M059J (cell line): ENCODE measurements at places on chromosomes 3 and 15. TPM values are rescaled to one million over a fixed set of nuclear protein-coding genes. Genes with fewer than 3 reads are reported as not detected.

DNA sequence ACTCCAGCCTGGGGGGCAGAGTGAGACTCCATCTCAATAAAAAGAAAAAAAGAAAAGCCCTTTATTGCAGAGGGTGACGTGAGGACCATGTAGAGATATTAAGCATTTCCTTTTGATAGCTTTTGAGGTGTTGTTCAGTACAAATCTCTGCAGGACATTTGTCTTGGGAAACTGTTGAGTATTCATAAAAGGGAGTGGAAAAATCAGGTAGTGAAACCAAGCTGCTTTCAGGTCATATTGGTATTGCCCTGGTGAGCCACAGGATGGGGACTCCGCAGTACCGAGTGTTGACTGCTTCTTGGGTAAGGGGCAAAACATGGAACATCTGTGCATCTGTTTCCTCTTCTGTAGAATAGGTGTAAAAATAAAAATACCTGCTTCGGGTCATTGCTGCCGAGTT is 9.9 kb downstream of the ITPR1 start:
- no peak for DNase-seq

DNA sequence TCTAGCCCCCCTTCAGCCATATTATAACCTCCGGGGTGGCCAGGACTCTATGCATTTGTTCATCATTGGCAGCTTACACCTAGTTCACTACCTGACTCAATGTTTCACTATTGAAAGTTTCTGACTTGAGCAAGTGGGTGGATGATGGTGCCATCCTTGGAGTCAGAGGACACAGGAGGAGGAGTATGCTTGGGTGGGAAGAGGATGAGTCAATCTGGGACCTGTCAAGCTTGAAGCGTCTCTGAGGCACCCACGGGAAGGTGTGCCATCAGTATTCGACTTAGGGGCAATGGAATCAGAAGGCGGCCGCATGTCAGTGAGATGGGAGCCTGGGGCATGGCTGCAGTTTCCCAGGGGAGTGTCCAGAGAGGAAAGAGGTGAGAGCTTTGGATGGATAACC is 133.3 kb downstream of the EPHB1 start:
- DNase-seq = no peak

SOX2 gene
- 1.6 and 2.0 TPM in 2 replicates for total RNA-seq

- DNase-seq = no peak
These were observed 71.5 kb downstream of the IGF2BP2 start for GRCh38 chr3:185753354-185753753.

DNA sequence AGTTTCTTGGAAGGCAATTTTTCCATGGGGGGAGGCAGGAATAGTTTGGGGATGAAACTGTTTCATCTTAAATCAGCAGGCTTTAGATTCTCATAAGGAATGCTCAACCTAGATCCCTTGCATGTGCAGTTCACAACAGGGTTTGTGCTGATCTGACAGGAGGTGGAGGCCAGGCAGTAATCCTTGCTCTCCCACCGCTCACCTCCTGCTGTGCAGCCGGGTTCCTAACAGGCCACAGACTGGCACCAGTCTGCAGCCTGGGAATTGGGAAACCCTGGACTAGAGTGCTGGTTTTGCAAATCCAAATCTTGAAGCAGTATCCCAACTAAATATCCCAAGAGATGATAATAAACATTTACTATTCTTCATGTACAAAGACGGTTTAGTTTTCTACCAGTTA is 256.3 kb upstream of the TMCO5A start:
- no peak for DNase-seq

DNA sequence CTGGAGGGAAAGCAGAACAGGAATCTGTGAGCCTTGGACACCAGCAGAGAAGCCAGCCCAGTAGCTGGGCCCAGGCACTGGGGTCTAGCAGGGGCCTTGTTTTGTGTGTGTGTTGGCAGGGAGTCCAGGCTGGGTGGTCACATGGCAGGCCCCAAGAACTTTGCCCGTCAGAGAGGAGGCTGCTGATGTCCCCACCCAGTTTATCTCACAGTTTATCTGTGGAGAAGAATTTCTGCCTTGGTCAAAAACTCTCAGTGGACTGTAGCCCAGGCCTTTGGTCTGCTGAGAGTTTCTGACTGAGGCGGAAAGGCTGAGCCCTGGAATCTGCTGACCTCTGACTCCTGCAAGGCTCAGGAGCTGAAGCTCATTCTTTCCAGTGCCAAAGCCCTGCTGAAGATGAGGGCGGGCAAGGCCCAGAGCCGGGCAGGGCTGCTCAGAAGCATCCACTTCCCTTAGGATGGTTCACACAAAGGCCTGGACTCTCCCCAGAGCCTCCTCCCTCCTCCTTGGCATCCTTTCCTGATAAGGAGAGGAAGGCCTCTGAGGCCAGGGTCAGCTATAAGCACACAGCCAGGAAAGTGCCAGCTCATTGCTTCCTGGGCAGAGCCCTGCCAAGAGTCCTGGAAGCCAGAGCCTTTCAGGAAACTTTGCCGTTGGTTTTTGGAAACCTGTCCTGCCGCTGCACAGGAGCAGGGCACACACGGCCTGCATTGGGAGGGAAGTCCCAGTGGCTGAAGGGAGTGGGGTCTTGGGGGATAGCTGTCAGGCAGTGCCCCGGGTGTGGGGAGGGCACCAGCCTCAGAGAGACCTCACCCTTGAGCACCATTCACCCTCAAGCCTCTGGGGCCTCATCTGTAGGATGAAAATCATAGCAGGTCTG is 37.2 kb upstream of the SLCO2A1 start:
- peak; percentile 61 for DNase-seq

GRCh38 chr3:142963234-142963515 is 299 bp downstream of the PAQR9 start:
- peak; percentile 8 for DNase-seq

FAM227B gene
- total RNA-seq = 6.5 and 9.3 TPM in 2 replicates

DNA sequence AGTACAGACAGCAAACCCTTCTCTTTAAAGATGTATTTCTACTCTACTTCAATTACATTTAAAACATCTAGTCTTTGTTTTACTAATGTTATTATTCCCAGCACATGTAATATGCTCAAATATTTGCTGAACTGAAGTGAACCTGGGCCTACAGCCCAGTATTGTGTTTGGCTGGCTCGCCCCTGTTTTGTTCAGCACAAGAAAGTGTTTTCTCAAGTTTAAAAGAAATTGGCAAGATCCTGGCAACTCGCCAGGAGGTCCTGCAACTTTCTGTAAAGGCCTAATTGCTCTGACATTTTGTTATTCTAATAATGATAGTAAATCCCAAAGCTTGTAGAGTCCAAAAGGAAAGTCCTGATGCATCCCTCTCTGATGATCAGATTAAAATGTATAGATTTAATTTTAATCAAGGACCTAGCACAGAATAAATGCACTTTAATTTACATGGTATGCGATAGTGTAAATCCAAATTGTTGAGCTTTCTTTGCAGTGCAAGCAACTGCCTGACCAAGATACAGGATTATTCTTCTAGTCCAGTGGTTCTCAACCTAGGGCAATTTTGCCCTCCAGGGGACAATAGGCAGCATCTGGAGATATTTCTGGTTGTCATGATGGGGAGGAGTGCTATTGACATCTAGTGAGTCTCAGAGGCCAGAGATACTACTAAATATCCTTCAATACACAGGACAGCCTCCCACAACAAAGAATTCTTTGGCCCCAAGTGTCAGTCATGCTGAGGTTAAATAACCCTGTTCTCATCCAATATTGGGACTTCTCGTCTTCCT is 35.7 kb upstream of the TMOD3 start:
- peak; percentile 9 for DNase-seq

DNA sequence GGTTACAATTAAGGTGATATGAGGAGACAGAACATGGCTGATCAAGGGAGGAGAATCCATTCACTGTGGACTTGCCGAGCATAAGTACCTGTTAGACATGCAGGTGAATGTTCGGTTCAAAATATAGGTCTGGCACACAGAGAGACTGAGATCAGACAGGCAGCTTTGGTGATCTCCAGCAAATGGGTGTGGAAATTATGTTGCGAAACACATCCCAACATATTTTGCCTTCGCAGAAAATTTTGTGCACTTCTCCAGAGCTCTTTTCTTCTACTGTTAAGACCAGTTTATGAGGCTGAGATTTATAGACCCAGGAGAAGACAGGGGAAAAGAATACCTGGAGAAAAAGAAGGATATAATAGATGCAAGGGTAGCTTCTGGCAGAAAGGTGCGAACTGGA is 183.2 kb downstream of the NEK10 start:
- no peak for DNase-seq

PLSCR5 gene
- not detected in 2 replicates for total RNA-seq

GMNC gene
- total RNA-seq = 0.02 and 0.07 TPM in 2 replicates

GRCh38 chr3:186124592-186124991 is 15.7 kb upstream of the ETV5 start:
- no peak for DNase-seq

DNA sequence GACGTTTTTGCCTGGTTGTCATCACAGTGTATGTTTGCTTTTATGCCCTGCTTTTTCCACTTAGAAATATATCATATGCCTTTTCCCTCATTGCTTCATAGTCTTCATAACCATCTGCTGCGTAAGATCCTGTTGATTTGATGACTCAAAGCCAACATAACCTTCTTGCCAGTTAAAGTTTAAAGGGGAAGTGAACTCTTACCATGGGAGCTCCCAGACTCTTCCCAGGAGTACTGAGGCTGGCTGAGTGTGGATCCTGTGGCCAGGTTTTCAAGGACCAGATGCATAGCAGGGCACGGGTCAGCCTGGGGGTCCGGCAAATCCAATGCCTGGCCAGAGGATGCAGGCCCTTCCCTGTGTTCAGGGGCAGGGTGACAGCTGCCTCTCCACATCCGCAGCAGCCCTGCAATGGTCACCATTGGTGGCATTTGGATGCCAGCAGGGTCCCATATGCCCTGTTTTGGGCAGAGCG is 42.0 kb upstream of the SACM1L start:
- peak; percentile 82 for DNase-seq

DNA sequence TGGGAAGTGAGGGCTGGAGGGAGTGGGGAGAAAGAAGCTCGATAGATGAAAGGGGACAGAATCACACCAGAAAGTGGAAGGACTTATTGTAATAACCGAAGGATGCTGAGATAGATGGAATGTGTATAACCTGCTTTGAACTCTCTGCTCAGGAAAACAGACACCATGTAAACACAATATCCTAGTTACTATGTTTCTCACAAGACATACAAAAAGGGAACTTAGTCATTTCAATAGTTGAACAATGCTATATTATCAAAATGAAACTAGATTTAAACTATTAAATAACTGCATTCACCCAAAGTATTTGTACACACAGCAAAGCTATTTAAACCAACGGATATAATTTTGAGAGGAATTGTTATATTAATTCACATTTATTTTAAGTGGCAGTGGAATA is 108.3 kb upstream of the GADL1 start:
- no peak for DNase-seq

DNA sequence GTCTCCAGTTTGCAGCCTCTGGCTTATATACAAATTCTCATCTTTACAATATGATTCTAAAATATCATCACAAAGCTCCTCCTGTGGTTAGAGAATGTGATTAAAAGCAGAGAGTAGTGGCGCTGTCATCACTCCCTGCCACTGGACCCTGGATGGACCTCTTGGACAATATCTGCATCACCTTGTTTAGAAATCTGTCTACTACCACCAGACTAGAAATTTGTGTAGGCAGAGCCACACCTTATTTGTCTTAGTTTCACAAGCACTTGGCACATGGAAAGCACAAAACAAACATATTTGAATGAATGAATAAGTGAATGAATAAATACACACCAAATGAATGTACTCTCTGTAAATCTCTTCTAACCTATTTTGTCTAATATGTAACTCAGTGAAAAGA is 68.1 kb downstream of the IMPG2 start:
- no peak for DNase-seq

CCDC54 gene
- not detected in 2 replicates for total RNA-seq

CLCN2 gene
- total RNA-seq = 2.5 and 4.9 TPM in 2 replicates

DNA sequence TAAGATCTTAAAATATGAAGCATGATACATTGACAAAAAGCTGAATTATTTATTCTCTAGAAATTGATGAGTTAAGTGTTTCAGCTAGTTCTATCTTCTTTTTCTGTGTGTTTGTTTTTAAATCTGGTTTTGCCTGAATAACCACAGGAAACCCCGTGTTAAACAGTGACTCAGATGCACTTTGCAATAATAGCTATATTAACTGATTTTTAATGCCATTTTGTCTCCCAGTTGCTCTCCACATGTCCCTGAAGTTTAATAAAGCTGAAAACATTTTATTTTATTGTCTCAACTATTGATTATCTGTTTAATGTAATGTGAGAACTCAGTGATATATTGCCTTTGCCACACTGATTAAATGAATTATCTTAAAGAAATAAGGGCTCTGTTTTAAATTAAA is 42.8 kb upstream of the ROBO1 start:
- no peak for DNase-seq

GRCh38 chr3:19267040-19267439 is 118.7 kb downstream of the KCNH8 start:
- no peak for DNase-seq

GRCh38 chr15:52220251-52220650 is 29.1 kb upstream of the GNB5 start:
- DNase-seq = peak; percentile 13

- no peak for DNase-seq
These were observed 256.7 kb upstream of the KCNH8 start for GRCh38 chr3:18891641-18892040.

FOXL2NB gene
- 1.4 and 2.6 TPM in 2 replicates for total RNA-seq

RUVBL1 gene
- 93.9 and 127 TPM in 2 replicates for total RNA-seq

GRCh38 chr3:23888617-23889228 is 28.1 kb downstream of the NKIRAS1 start:
- DNase-seq = peak; percentile 19

HDC gene
- 0.05 and 0.10 TPM in 2 replicates for total RNA-seq

PTX3 gene
- 17.6 and 24.0 TPM in 2 replicates for total RNA-seq

MAGEL2 gene
- 0.02 TPM in 1 of 2 replicates, not detected in the other for total RNA-seq

TERC gene
- total RNA-seq = 33.4 and 110 TPM in 2 replicates

- DNase-seq = peak; percentile 64
These were observed 116.8 kb downstream of the EPHB1 start for GRCh38 chr3:134911586-134912548.

CLK3 gene
- total RNA-seq = 60.7 and 81.1 TPM in 2 replicates

DNA sequence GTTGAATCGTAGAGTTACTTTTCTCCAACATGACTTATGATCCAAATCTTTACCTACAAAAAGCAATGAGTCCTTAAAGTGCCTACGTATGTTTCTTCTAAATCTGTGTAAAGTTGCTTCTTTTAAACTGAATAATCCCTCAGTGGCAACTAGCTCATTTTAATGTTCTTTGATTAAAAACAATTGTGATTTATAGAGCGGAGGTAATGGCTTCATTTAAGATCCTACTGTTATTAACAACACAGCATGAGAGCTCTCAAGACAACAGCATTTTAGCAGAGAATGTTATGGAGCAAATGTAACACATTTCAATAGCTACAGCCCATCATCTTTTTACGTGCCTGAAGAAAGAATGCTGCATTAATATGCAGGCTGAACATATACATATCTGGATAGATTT is 55.3 kb upstream of the VGLL3 start:
- DNase-seq = no peak

- DNase-seq = no peak
These were observed 44.4 kb downstream of the MECOM start for GRCh38 chr3:169618894-169619792.

SLC9A9 gene
- total RNA-seq = 0.10 TPM in 1 of 2 replicates, not detected in the other

UACA gene
- 31.4 and 43.0 TPM in 2 replicates for total RNA-seq

SH2D7 gene
- total RNA-seq = not detected in 2 replicates
